Activated naive CD4-positive, alpha-beta T cell treated with anti-CD3 and anti-CD28 coated beads for 36 hours (primary cell): ENCODE measurements at places on chromosomes 16 and 17. TPM values are rescaled to one million over a fixed set of nuclear protein-coding genes. Genes with fewer than 3 reads are reported as not detected.

DNA sequence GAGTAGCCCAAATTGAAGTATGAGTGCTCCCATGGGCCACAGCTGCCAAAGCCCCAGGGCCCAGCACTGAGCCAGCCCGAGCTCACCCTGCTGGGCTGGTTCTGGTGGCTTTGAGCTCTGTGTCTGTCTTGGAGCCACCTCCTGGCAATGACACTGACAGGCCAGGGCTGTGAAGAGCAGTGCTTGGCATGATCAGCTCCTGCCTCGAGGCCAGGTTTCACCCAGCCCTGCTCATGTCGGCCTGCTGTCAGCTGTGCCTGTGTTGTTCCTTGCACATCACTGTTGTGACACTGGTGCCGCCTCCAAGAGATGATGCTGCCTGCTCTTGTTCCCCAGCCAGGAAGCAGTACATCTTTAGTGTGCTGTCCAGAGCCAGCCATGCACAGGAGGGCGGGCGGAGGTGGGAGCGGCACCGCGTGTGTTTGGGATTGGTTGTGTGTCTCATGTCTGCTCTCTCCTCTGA lies 26.0 kb downstream of the PLD6 start:
- peak overlapping the region; percentile 17 for H3K4me3 ChIP-seq
- no peaks in the 10 kb centered on the region for H3K27me3 ChIP-seq
- H3K4me1 ChIP-seq, result peaks cover 91% of the 10 kb centered on the region
- peaks cover 49% of the 10 kb centered on the region for H3K36me3 ChIP-seq
- DNase-seq, result peak; percentile 63
- H3K27ac ChIP-seq, result peak overlapping the region; percentile 88

DNA sequence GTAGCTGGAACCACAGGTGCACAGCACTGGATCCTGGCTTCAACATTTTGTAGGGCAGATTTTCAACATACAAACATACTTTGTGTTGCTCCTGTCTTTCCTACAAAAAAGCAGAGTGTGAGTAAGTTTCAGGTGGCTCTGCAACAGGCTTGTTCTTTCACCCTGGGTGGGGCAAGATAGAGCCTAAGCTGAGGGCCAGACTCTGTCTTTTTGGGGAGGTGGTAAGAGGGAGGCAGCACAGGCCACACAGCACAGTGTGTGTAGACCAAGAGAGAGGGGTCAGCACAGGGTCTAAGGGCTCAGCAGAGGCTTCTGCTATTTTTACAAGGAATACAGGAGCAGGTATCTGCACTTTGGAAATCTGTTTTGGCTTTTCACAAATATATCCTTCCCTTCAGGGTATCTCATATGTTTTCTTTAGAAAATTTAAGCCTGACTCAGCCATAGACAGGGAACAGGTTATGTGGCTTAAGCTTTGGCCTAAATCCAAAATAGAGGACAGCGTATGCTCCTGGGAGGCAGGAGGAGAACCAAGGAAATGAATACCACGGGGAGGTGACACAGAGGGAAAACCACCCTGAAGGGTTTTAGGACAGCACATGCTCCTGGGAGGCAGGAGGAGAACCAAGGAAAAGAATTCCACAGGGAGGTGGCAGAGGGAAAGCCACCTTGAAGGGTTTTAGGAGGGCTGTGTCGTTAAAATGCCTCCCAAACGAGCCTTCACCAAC lies 21.6 kb downstream of the EMC8 start:
- DNase-seq, result no peak
- no peaks in the 10 kb centered on the region for H3K4me1 ChIP-seq
- H3K27me3 ChIP-seq, result no peaks in the 10 kb centered on the region
- no peak overlapping the region for H3K4me3 ChIP-seq
- peaks cover 18% of the 10 kb centered on the region for H3K36me3 ChIP-seq

DNA sequence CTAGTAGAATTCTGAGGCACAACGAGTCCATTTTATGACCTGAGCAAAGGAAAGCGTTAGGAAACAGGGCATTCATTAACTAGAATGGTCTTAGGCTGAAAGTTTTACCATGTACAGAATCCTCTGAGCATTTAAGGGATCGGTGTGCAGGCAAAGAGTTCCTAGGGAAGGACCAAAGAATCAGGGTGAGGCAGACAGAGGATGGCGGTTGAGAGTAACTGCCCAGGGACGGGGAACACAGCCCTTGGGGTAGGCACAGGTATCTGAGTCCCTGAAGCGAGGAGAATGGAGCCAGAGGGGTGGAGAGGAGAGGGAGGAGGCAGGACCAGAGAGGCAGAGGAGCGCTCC lies 14.0 kb upstream of the ITGB3 start:
- no peak overlapping the region for H3K27ac ChIP-seq
- no peak for DNase-seq

GRCh38 chr16:65769055-65769465 lies 597.4 kb upstream of the CDH5 start:
- no peak overlapping the region for H3K4me3 ChIP-seq
- H3K27me3 ChIP-seq, result peaks cover 2% of the 10 kb centered on the region
- no peak for DNase-seq
- H3K4me1 ChIP-seq, result no peaks in the 10 kb centered on the region
- peak overlapping the region; percentile 19 for H3K27ac ChIP-seq

DNA sequence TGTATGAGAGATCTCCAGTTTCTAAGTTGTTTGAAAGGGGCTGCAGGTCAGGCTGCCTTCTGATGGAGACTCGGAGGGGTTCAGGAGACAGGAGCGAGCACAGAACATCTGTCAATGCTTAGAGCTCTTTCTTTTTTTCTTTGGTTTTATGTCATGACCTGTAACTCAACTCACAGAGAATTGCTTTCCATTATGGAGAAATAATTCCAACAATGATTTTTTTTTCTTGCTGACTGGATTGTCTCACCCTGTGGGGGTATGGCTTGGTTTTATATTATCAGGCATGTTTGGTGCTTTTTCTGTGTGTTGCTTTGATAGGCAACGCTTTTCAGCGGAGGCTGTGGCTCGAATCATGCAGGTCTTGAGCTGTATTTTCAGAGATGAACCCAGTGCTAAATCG lies 10.7 kb upstream of the KCNJ2 start:
- H3K27me3 ChIP-seq, result peaks cover 14% of the 10 kb centered on the region
- H3K36me3 ChIP-seq, result no peaks in the 10 kb centered on the region
- no peak overlapping the region for H3K4me3 ChIP-seq
- no peak overlapping the region for H3K27ac ChIP-seq
- DNase-seq, result no peak

GRCh38 chr16:86660623-86661022 lies 82.3 kb downstream of the FOXL1 start:
- H3K27me3 ChIP-seq, result peaks cover 26% of the 10 kb centered on the region
- peaks cover 22% of the 10 kb centered on the region for H3K4me1 ChIP-seq
- no peaks in the 10 kb centered on the region for H3K36me3 ChIP-seq
- no peak overlapping the region for H3K4me3 ChIP-seq
- H3K27ac ChIP-seq, result no peak overlapping the region

GRCh38 chr16:27240948-27241531 lies 27.5 kb downstream of the NSMCE1 start:
- H3K36me3 ChIP-seq, result peaks cover 6% of the 10 kb centered on the region
- no peak overlapping the region for H3K4me3 ChIP-seq
- H3K4me1 ChIP-seq, result peaks cover 86% of the 10 kb centered on the region
- no peaks in the 10 kb centered on the region for H3K27me3 ChIP-seq

FGF11 gene
- total RNA-seq, result 1.6 TPM

GRCh38 chr17:751269-752001 lies 629 bp downstream of the GEMIN4 start:
- DNase-seq, result peak; percentile 65
- H3K36me3 ChIP-seq, result peaks cover 37% of the 10 kb centered on the region
- H3K4me1 ChIP-seq, result peaks cover 30% of the 10 kb centered on the region
- H3K4me3 ChIP-seq, result peak overlapping the region; percentile 93
- no peaks in the 10 kb centered on the region for H3K27me3 ChIP-seq
- peak overlapping the region; percentile 91 for H3K27ac ChIP-seq

TEKT1 gene
- not detected for total RNA-seq

DNA sequence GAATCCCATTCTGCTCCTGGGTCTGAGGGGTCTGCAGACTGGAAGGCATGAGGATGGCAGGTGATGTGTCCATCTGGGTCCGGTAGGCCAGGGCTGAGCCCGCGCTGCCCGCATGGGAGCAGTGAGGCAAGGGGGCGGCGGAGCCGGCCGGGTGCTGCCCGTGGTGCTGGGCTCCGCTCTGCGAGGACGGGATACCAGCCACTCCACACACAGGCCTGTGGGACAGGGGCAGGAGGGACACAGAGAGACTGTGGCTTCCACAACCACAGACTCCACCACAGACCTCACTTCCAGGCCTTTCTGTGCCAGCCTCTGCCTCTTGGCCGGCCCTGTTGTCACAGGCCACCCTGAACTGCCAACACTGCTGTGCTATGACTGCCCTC lies 25.4 kb downstream of the MAP1LC3B start:
- no peak overlapping the region for H3K27ac ChIP-seq
- H3K4me3 ChIP-seq, result no peak overlapping the region
- H3K36me3 ChIP-seq, result peaks cover 12% of the 10 kb centered on the region

GRCh38 chr16:78507576-78507975 lies 408.1 kb downstream of the WWOX start:
- no peak for DNase-seq
- H3K27ac ChIP-seq, result no peak overlapping the region
- H3K4me1 ChIP-seq, result peaks cover 2% of the 10 kb centered on the region
- no peak overlapping the region for H3K4me3 ChIP-seq
- no peaks in the 10 kb centered on the region for H3K27me3 ChIP-seq

OGFOD3 gene
- total RNA-seq, result 31.1 TPM

DNA sequence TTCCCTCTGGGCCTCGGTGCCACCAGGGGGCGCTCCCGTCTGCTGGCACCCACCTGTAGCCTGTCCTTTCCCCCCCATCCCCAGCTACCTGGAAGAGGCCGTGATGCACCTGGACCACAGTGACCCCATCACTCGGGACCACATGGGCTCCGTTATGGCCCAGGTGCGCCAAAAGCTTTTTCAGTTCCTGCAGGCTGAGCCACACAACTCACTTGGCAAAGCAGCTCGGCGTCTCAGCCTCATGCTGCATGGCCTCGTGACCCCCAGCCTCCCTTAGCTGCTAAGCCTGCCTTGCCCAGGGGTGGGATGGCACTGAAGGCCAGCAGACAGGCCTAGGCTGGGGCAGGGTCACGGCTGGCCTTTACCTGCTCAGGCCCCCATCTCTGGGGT lies 818 bp upstream of the NRN1L start:
- DNase-seq, result peak; percentile 76
- no peaks in the 10 kb centered on the region for H3K27me3 ChIP-seq
- no peak overlapping the region for H3K27ac ChIP-seq
- peaks cover 18% of the 10 kb centered on the region for H3K36me3 ChIP-seq

GNAO1 gene
- 0.25 TPM for total RNA-seq

KDM6B gene
- 24.1 TPM for total RNA-seq

KIF1C gene
- 31.1 TPM for total RNA-seq

DNA sequence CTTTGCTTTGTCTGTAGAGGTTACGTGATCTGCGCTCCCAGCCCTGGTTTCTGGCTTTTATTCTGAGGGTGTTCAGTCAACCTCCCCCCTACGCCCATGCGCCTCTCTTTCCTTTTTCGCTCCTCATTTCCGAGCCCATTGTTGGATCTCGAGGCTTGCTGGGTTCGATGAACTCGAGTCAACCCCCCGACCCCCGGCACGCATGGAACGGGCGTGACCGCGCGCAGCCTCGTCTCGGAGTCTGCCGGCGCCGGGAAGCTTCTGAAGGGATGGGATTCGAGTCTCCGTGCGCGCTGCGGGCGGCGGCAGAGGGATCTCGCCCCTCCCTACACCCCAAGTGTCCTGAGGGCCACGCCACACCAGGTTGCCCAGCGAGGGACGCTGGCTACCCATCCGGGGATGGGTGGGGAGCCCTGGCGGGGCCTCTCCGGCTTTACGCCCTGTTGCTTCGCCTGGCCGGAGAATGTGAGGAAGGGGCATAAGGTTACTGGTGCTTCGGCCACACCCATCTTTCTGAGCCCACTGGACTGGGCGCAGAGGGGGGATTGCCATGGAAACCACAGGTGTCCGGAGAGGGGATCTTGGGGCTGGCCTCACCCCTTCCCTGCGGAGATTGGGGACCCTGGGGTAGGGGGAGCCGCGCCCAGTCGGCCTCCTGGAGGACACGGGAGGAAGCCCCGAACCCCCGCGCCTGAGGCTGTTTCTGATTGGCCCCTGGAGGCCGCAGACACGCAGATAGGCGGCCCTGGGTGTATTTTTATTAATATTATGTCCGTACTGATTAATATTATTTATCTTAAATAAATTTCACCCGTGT lies 1.8 kb downstream of the MAPT start:
- no peak for DNase-seq
- peaks cover 43% of the 10 kb centered on the region for H3K27me3 ChIP-seq
- no peaks in the 10 kb centered on the region for H3K36me3 ChIP-seq
- H3K27ac ChIP-seq, result no peak overlapping the region
- H3K4me3 ChIP-seq, result peak overlapping the region; percentile 63
- H3K4me1 ChIP-seq, result peaks cover 22% of the 10 kb centered on the region

DNA sequence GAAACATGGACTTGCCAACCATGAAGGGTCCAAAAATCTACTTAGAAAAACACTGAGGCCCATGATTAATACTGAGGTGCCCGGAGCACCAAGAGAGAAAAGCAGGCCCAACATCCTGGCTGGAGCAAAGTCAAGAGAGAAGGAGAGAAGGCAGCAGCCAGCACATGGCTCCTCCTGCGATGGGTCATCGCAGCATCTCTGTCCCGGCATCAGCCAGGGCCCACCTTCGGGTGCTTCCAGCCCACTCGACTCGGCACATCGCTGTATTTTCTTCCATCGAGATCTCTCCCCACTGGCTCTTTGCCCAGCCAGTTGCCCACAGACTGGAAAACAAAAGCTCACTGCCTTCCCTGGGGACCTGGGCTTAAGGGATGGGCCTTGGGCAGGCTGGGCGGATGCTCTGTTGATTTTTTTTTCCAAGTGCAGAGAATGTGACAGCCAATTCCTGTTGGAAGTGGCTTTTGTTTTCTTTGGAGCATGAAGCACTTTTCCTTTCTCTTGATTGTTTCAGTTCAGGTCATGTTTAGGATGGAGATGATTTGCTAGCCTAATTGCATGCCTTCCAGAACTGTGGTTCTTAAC lies 58.1 kb downstream of the CYB5B start:
- no peak overlapping the region for H3K27ac ChIP-seq
- peaks cover 2% of the 10 kb centered on the region for H3K27me3 ChIP-seq
- DNase-seq, result no peak

GSDMA gene
- 0.17 TPM for total RNA-seq

- DNase-seq, result no peak
- H3K36me3 ChIP-seq, result no peaks in the 10 kb centered on the region
- H3K4me1 ChIP-seq, result no peaks in the 10 kb centered on the region
- H3K4me3 ChIP-seq, result no peak overlapping the region
- no peak overlapping the region for H3K27ac ChIP-seq
These were observed 31.9 kb downstream of the EPN2 start for GRCh38 chr17:19269106-19269505.

DNA sequence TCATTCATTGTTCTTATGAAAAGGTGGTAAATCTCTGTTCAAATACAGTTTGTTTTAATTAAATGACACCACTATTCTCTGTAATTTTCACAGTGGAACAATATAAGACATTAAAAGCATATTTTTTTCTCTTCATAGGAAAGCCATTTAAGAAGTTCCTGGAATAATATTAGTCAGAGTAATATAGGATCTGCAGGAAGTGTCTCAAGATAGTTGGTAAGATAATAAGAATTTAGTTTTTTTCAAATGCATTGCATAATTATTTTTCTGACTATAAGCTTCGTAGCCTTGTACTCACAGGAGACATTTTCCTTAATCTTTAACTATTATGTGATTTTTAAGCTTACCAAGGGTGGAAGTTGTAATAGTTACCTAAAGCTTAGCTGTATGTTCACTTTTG lies 16.9 kb downstream of the STXBP4 start:
- no peak overlapping the region for H3K4me3 ChIP-seq
- DNase-seq, result no peak
- no peaks in the 10 kb centered on the region for H3K4me1 ChIP-seq
- no peaks in the 10 kb centered on the region for H3K27me3 ChIP-seq
- no peak overlapping the region for H3K27ac ChIP-seq
- peaks cover 1% of the 10 kb centered on the region for H3K36me3 ChIP-seq

CHCT1 gene
- total RNA-seq, result 0.25 TPM

SLC5A10 gene
- total RNA-seq, result not detected

TMEM114 gene
- total RNA-seq, result not detected
